ENCODE measurements at places on chromosomes 12 and 14.

- DNase-seq = peak; percentile 92
Observed at GRCh38 chr14:55454264-55455002, 14.0 kb upstream of the TBPL2 start.

DNA sequence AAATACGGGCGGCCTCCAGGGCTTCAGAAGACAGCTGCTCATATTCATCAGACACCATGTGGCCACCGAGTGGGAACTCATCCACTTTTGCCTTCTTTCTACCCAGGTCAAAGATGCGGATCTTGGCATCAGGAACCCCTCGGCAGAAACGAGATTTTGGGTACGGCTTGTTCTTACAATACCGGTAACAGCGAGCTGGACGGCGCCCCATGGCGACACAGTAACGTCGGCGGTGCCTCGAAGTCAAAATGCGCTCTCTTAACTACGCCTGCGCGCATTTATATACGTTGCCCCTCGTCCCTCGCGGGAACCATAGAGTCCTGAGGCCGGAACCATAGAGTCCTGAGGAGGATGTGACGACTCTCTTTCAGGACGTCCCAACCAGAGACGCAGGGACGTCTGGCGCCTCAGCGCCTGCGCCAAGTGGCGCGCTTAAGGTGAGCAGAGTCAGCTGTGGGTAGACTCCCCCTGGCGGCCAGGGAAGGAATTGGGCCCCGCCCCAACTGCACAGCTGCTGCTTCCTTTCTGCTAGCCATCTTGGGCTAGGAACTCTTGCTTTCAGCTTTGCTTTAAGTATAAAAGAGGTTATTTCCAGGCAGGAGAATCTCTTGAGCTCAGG lies at the start of gene RPL10L:
TSS of gene RPL10L (minus strand) at position 256 of the 619 bp plus-strand sequence. CDS start at position 211, 45 bp downstream.
- DNase-seq = no peak

DNA sequence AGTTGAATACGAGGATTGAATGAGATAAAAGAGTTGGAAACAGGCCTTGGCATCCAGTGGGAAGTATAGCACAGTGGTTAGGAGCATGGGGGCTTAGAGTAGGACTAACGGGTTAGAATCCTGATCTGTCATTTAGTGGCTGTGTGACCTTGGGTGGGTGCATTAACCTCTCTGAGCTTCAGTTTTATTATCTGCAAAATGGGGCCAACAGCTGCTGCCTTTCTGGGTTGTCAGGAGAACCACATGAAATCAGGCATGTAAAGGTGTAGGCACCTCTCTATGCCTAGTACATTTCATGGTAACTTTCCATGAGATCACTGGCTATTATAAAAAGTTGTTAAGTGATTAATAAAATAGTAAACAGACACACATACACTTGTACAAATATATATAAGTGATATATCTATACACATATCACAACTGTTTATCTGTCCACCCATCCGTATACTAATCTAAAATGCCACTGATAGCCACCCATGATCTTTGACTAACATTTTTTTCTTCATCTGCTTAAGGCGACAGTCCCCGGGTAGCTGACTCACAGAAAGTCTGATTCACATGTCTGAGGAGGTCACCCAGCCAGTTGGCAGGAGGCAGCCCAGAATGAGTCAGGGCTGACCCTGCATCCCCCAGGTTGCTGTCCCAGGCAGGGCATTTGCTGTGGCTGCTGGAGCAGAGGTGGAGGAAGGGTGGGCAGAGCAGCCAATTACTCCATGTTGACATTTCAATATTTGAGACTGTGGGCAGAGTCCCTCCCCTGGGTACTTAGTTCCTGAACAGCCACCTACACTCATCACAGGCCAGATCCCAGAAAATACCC lies 125.6 kb upstream of the NOS1 start:
- no peak for DNase-seq

DNA sequence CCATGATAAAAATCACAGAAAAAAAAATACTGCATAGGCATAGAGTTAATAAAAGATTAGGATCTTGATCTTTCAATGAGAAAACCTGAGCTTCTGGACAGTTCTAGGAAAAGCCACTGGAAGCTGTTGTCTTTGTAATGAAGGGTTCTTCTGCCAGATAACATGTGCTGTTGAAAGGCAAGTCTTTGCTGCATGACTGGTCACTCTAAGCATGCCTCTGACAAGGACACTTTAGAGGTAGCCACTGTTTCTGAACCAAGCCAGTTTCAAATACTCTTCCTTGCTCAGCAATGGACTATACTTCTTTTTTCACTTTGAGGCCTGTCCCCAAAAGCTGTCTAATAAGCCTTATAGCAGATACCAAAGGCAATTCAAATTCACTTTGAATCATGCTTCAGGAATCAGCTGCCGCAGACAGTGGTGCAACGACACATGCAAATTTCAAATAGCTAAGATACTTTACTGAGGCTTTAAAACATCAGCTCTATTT lies 70.2 kb downstream of the BTG1 start:
- peak; percentile 72 for DNase-seq

DNA sequence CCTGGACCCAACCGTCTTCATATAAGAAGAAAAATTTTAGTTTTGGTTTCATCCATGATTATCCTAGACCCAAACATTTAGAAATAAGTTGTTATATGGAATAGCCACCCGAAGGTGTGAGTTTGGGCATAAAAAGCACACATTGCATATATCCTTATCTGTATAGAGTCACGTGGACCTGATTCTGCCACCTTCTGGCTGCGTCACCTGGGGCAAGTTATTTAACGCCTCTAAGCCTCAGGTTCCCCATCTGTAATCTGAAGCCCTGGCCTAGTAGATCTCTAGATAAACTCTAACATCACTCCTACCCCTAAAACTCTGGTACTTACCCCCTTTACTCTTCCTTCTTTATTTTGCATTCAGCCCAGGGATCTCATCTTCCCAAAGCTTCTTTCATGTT lies 14.3 kb upstream of the KRT5 start:
- no peak for DNase-seq

DNA sequence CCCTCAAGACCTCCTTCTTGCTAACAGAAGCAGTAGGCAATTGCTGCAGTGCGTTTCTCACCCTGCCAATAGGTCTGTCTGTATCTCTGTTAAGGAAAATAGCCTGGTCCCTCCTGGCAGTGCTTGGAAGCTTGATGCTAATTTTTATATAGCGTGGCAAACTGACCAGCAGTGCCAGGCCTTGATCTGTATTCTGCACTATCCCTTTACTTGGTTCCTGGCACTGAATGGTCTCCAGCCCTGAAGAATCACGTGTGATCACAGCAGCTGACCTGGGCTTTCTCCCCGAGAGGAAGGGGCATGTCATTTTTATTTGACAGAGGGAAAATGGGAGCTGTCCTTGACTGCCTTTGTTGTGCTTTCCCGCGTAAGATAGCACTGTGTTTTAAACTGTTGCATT lies 48.7 kb upstream of the TRAF3 start:
- no peak for DNase-seq

DNA sequence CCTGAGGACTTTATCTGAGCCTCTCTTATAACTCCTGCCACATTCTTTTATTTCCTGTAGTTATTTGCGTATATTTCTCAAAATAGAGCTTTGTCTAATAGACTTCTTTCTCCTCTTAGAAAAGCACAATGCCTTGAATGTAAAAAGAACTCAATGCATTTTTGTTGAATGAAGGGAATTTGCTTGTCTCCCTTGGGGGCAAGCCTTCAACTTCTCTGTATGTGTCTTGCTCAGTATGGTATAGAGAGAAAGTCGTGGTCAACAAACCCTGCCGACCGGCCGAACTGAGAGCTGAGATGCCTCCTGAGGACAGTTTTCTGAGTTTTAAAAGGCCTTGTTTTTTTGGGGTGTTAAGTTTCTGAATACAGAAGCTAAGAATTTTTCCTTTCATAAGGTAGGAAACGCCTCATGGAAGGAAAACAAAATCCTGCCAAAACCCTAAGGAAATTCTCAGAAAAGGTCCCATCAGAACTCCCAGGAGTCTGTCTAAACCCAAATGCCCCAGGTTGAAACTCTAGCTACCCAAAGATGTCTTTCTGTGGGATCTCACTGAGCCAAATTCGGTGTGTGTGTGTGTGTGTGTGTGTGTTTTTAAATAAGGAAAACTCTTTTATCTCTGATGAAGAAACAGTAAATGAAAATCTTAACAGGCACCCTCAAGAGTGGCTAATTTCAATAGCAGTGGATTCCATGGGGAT lies 136.6 kb downstream of the C12orf75 start:
- DNase-seq = no peak

DNA sequence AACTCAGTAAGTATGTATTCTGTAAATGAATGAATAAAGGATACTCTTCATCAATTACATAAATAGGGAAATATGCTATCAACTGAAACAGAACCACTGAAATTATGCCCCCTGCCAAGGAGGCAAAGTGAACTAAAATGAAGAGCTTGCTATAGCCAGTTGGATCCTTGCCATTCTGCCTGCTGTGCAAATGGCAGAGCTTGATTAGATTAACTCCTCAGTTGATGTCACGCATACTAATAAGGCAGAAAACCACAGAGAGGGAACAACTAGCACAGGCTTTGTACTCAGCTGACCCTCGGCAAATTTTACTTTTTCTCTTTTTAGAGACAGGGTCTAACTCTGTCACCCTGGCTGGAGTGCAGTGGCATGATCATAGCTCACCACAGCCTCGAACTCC lies 36.7 kb upstream of the FERMT2 start:
- DNase-seq = no peak

- DNase-seq = no peak
Observed at GRCh38 chr12:82047446-82047845, 288.3 kb upstream of the PPFIA2 start.

- DNase-seq = peak; percentile 24
Observed at GRCh38 chr14:52801014-52801712, 9.8 kb upstream of the GNPNAT1 start.

DNA sequence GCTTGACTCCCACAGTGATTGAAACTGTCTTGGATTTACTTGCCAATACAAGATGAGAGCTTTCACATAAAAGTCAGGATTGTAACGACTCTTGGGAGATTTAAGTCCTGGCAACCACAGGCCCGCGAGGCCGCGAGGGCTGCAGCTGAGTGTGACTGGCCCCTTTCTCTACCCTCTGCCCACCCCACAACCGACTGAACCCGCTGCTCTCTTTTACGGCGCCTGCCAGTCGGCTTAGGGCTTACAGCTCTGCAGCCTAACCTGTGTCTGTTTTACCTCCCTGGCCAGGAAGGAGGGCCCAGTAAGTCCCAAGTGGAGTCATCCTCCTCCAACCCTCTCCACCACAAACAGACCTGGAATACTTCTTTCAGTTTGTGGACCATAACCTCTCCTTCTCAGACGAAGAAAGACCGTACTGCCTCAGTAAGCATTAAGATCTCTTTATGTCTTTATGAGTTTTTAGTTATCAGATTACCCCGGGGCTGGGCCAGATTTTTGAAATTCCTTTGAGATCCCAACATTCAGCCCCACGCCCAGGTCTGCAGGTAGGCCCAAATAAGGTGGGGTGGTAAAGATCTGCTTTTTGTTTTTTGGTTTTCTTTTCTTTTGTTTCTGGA lies 12.6 kb upstream of the TIGAR start:
- no peak for DNase-seq

DNA sequence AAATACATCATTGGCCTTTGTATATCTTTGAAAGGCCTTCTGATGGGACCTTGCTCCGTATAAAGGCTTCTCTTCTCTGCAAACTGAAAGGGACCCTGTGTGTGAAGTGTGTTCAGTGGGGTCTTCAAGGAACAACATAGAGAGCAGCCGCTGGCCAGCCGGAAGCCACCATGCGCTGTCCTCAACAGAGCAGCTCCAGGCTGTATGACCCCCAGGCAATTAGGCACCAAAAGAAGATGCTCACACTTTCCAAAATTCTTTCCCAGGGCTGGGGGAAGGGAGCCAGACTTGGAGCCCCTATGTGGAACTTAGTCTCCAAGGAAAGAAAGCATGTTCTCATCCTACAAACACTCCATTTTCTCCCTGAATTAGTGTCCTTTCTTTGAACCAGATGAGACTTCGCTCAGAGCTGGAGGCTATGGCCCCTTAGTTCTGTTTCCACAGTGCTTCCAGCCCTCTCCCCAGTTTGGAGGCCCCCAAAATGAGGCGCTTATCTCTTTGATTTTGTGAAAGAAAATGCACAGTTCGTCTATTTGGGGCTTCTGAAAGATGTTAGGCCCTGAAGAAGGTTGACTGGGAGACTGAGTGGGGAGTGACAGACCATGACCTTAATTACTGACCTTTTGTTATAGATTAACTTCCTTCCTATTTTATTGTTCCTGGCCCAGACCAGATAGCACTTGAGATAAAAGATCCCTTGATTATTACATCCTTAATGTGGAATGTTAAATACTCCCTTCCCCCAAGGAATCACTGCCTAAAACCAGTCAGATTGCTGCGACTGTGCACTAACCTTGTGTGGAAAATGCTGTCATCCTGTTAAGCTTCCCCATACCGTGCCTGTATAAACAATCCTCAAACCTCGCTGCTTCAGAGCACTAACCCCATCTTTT lies 128.3 kb upstream of the FGD4 start:
- no peak for DNase-seq

DNA sequence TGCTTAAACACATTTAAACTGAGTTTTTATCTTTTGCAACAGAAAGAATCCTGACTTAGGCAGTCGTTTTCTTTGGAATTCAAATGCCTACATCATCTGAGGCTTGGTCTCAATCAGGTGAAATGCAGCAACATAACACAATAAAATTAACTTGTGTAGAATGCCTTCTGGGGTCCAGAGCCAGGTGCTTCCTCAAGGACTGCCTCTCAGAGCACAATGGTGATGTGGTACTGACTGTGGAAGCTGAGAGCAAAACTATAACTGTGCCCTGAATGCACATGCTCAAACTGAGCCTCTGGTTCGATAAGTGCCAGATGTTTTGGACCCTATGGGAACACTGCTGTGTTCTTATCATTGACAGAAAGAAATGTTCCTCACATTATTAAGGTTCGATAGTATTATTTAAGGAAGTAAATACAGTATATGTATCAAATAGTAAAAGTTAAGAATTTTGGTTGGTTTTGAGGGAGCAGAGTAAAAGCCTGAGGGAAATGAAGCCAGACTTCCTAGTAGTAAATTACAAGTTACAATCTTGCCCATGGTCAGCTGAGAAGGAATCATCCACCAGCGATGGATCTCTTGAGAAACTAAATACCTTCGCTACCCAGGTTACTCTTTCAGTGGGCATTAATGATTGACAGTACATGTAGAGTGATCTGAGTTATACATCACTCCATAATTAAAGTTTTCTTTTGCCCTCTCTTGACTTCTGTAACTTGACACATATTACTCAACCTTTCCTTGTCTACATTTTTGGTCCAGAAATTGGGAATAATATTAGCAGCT lies 122.9 kb upstream of the ATP2B1 start:
- DNase-seq = no peak

DNA sequence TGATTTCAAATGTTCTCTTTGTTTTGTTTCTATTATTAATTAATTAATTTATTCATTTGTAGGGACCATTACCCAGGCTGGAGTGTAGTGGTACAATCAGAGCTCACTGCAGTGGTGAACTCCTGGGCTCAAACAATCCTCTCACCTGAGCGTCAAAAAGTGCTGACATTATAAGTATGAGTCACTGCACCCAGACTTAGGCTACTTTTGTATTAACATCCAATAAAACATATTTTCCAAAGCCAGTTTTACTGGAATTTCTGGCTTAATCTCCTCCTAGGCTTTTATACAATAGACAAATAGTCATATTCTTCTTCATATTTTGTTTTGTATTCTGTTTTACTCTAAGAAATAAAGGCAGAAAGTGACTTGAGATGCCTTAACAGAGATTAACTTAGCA lies 749.6 kb downstream of the SLC16A7 start:
- DNase-seq = no peak

- DNase-seq = no peak
Observed at GRCh38 chr12:76156726-76157125, 72.2 kb upstream of the NAP1L1 start.

Measured in fibroblast of skin of left quadriceps (primary cell).